ENCODE measurements at places on chromosomes 1 and 21.

- DNase-seq: no peak
These were observed 106.8 kb upstream of the USP24 start for GRCh38 chr1:55321942-55322341.

DNA sequence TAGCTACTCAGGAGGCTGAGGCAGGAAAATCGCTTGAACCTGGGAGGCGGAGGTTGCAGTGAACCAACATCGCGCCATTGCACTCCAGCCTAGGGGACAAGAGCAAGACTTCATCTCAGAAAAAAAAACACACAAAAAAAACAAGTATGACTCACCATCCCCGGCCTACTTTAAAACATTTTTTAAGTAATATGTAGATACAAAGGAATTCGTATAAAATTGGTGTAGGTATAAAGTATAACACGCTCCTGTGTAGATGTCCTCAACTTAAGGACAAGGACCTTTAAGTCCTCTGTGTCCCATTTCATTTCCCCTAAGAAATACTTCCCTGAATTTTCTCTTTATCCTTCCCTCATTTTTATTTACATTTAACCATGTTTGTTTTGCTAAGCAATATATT lies 73.4 kb upstream of the PKN2 start:
- DNase-seq: no peak

DNA sequence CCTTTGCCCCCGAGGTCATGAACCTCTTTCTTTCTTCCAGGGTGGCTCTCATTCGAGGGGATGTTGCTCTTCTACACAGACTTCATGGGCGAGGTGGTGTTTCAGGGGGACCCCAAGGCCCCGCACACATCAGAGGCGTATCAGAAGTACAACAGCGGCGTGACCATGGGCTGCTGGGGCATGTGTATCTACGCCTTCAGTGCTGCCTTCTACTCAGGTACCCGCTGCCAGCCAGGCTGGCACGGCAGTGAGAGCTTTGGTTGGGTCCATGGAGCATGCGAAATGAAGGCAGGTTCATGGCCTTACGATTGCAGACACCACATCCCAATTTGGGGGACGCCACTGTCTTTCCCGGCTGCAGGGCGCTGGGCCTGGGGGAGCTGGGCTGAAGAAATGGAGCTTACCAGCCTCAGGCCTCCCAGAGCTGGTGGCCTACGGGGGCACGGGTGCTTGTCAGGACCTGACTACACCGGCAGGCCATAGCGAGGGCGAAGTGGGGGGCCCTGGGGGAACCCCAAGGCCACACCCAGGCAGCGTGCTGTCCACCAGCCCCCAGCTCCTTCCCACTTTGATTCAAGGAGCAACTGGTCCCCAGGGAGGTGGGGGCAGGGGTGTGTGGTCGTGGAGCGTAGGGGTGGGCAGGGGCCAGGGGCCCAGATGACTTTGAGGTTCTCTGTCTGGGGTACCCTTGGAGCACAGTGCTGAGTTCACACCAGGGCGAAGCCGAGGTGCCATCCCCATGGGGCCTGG lies 20.0 kb downstream of the SLC45A1 start:
- DNase-seq: no peak

- DNase-seq: no peak
These were observed 139.7 kb upstream of the BEND5 start for GRCh38 chr1:48916130-48917069.

DNA sequence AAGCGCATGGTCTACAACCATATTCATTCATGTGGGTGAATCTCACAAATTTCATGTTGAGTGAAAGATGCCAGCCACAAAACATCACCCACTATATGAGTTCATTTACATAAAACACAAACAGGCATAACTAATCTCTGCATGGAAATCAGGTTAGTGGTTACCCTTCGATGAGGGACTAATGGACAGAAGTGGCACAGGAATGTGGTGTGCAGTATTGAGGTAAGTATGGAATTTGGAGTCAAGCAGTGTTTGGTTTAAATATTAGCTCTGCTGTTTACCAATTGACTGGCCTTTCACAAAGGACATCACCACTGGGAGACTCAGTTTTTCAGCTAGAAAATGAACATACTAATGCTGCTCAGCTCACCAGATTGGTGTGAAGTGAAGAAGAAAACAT lies 24.2 kb downstream of the CCDC185 start:
- DNase-seq: no peak

DNA sequence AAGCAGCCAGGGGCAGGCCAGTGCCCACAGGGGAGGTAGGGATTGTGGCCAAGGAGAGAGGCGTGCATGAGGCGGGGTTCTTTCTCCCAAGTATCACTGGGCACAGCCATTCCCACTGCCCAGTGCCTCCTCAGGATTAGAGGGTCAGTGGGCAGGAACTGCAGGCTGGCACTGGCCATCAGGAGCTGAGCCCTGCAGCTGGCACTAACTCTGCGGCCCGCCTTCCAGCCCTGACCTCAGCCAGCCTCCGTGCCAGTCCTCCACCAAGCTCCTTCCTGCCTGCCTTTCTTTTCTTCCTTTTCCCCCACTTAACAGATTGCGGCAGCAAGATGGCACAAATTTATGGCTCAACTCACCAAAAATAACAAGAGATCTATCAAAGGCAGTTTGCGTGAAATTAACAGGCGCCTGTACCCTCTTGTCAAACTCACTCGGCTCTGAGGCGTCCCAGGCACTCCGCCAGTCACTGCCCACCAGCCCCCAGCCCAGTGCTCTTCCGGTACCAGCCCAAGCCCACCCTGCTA lies 11.1 kb downstream of the ADGRB2 start:
- DNase-seq: no peak

- DNase-seq: peak; percentile 7
These were observed 1.6 kb downstream of the IFI44 start for GRCh38 chr1:78651241-78651640.

DNA sequence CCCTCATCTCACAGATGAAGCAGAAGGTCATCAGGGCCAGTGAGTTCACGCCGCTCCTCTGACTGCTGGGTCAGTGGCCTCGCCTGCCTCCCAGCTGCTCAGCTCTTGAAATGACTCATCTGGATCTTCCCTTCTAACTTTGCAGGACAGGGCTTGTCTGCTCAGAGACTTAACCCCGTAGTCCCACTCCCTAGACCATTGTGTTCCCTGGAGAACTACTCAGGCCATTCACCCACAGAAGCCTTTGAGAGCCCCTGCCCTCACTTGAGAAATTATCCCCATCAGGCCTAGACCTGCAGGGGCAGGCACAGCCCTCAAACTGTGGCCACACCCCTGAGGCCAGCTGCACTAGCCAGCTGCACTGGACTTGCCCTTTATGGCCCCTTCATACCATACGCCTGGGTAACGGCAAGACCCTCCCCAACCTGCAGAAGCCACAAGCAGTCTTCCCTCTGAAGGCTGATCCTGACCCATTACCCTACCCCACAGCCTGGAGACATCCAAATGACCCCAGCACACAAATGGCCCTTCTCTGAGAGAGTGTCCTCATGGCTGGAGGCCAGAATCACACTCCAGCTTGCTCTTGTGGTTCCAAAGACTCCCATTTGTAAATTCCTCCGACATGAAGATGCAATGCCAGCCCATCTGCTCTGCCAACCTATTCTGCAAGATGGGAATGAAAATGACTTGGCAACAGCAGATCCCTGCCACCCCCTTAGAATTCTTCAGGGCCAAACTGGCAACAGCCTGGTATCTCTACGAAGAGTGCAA lies 33.2 kb downstream of the RCSD1 start:
- no peak for DNase-seq

- no peak for DNase-seq
These were observed 13.3 kb downstream of the PLPPR5 start for GRCh38 chr1:98991127-98992012.

GRCh38 chr21:43306911-43307676 lies 119.8 kb downstream of the SIK1 start:
- no peak for DNase-seq

GRCh38 chr21:43845386-43845785 lies 19.6 kb upstream of the AGPAT3 start:
- DNase-seq: no peak

DNA sequence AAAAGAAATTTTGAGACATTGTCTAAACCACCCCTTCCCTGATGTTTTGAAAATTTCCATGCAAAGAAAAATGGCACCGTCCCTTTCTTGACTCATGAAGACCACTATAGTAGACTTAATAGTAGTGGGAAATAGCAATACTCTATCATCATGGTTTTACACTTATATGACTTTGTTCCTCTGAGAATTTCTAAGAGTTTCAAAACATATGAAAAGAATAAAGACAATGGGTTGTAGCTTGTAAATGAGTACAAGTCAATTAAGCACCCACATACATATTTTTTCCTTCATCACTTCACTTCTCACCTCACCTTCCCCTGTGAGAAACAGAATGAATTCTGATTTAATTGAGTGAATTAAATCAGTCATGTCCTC lies 151.7 kb downstream of the LYPLAL1 start:
- DNase-seq: no peak

GRCh38 chr1:110897681-110898080 lies 24.7 kb downstream of the CD53 start:
- no peak for DNase-seq

DNA sequence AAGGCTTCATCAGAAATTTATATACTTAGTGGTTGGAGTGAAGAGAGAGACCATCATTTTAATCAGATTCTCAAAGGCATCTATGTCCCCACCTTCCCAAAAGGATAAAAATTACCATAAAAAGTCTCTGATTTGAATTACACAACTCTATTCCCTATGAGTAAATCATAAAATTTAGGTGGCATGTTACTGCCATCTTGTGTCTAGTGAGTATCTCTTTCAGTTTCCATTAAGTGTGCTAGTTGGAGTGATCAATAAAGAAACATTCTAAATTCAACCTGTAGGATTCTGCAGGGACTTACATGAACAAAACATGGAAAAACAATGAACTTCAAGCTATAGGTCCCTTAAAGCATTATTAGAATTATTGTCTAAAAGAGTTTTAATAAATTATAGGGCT lies 655.4 kb downstream of the LTN1 start:
- DNase-seq: no peak

GRCh38 chr1:226776975-226777374 lies 37.9 kb upstream of the ITPKB start:
- DNase-seq: no peak

DNA sequence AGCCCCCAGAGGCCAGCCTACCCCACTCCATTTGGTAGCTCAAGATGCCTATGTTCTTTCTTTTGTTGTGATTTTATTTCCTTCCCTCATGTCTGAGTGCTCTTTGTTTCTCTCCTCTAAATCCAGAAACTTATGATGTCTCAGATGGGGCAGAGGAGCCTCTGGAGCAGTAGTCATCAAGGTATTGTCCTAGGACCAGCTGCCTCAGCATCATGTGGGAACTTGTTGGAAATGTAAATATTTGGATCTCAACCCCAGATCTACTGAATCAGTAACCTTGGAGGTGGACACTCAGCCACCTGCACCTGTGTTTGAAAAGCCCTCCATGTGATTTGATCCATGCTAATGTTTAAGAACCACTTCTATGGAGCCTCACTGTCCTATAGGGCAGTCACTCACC lies 593.1 kb upstream of the PLXNA2 start:
- DNase-seq: no peak

DNA sequence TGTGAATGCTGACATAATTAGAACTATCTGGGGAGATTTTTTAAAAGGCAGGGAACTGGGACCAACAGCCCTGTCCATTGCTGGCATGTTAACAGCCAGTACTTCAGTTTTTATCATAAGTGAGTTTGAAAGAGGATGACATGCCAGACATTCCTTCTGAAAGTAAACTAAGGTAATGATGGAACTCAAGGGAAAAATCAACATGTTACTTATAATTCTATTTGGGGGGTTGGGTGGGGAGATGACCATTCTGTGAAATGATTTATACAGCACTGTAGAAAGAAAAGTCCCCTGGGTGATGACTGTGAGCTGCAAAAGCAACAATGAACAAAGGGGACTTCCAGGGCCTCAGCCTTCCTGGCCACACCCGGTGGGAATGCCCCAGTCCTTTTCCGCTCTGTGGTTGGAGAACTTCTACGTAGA lies 5.4 kb upstream of the LAMC2 start:
- no peak for DNase-seq

GRCh38 chr1:7916501-7916830 lies 24.2 kb downstream of the TNFRSF9 start:
- DNase-seq: no peak

GRCh38 chr1:14926818-14927575 lies 226.6 kb upstream of the TMEM51 start:
- DNase-seq: no peak
